ENCODE measurements at places on chromosomes 16 and 17.

DNA sequence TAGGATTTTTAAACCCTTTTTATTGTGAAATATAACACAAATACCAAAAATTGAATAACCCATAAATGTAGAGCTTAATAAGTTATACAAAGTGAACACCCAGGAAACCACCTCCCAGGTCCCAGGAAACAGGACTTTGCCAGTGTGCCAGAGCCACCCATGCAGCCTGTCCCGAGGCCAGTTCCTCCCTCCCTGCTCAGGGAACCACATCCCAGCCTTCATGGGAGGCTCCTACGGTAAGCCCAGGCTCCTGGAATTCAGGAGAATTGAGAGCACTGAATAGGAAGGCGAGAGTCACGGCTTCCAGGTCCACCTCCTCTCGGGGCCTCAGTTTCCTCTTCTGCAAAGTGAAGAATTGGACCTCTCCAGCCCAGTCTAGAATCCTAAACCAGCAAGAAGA is 178.2 kb downstream of the TMEM132E start:
- no peak for DNase-seq

DNA sequence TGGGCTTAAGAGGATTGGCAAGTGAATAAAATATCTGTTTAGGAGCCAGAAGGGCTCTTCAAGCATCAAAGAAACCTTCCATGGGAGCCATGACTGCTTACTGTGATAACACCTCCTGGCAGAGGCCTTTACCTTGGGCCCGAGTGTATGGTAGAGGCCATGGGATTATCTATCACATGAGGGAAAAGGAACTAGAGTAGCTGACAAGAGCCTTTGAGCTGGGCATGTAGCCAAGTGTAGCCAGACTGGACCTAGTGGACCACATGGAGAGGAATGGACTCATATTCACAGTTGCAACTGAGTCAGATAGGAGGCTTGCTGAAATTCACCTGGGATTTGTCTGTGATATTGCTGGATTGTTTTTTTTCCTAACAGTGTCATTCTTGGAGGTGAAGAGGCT is 276.0 kb upstream of the ZFHX3 start:
- DNase-seq, result no peak

GRCh38 chr16:27199736-27200135 is 3.6 kb upstream of the KDM8 start:
- no peak for DNase-seq

DNA sequence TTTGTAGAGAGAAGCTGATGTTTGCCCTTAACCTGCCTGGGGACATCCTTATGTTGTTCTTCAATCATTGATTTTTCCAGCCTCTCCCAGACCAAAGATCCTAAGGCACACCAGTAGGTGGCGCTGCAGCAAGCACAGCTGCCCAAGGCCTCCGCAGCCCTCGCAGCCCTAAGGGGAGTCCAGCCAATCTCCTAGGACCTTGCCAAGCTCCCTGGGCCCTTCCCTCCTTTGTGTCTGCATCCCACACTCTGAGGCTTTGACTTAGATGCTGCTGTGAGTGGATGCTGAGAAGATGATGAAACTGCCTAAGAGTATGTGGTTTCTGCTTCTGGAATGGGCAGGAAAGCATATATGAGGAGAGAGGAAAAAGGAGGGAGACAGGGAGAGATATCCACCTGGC is 47.1 kb downstream of the SPACA3 start:
- DNase-seq, result no peak

DNA sequence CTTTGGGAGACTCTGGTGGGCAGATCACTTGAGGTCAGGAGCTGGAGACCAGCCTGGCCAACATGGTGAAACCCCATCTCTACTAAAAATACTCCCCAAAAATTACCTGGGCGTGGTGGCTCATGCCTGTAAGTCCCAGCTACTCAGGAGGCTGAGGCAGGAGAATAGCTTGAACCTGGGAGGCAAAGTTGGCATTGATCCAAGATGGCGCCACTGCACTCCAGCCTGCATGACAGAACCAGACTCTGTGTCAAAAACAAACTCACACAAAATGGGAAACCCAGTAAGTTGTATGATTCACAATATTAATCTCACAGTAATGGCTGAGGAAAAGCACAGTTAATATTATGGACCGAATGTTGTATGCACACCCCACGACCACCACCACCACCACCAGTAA is 24.3 kb downstream of the WSB1 start:
- DNase-seq, result no peak

DNA sequence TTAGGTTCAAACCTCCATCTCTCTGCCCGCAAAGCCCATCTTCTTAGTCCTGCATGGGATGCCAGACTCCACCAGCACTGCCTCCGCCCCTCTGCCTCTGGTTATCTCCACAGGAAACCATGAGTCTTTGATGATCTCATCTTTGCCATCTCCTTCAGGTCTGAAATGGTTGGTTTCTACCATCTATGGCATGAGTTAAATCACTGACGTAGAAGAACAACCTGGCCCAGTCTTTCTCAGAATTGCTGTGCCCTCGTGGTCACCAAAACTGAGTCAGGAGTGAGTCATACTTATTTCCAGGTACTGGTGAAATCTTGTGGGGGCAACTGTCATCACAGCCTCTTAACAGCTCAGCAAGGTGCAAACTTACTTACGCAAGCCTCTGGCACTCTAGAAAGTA is 468.7 kb upstream of the C16orf82 start:
- DNase-seq, result no peak

GRCh38 chr17:28219771-28220170 is 99.2 kb upstream of the TMEM97 start:
- no peak for DNase-seq

DNA sequence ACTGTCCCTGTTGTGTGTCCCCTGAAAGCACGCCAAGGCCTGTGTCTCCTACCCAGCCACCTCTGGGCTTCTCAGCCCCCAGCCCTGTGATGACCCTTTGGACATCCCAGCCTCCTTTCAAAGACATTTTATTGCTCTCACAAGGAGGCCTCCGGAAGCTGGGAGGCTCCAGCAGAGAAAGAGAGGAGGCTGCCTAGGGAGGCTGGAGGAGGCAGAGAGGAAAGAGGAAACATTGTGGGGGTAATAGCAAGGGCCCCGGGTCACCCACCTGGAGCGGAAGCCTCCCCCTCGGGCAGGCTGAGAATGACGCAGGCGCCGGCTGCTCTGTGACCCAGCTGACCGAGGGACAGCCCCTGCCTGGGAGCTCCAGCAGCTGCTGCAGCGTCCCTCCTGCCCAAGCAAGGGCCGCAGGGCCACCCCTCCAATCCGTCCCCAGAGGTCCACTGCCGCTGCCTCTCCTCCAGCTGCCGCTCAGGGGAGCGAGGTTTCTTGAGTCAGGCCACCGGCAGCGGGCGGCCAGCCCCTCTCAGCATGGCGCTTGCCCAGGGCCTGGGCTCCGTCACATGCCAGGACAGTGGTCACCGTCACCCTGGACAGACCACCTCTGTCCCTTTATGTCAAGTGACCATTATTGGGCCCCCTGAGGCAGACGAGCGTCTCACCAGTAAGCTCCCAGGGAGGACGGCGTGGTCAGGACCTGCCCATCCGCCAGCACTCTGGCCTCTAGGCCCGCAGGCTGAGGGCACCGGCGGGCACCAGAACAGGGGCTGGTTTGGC is 29.3 kb downstream of the ACTG1 start:
- no peak for DNase-seq

- no peak for DNase-seq
Observed at GRCh38 chr17:74744349-74744713, 4.1 kb upstream of the NHERF1 start.

- no peak for DNase-seq
Observed at GRCh38 chr17:69323806-69324205, 3.1 kb downstream of the ABCA5 start.

DNA sequence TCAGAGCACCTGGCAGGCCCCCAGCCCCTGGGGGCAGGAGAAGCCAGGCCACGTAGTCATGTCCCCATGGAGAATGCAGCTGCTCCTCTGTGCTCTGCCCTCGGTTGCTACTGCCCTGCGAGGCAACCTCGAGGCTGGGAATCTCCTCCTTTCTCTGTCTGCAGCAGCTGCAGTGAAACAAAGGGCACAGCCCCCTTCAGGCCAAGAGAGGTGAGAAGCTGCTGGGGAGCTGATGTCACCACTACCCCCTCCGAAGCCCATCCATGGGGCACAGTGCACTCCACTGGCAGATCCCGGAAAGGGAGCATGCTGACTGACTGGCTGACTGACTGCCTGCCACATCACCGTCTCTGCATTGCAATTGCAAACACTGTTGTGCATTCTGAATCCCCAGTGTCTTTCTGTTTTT is 103.7 kb downstream of the GRIN2A start:
- no peak for DNase-seq

DNA sequence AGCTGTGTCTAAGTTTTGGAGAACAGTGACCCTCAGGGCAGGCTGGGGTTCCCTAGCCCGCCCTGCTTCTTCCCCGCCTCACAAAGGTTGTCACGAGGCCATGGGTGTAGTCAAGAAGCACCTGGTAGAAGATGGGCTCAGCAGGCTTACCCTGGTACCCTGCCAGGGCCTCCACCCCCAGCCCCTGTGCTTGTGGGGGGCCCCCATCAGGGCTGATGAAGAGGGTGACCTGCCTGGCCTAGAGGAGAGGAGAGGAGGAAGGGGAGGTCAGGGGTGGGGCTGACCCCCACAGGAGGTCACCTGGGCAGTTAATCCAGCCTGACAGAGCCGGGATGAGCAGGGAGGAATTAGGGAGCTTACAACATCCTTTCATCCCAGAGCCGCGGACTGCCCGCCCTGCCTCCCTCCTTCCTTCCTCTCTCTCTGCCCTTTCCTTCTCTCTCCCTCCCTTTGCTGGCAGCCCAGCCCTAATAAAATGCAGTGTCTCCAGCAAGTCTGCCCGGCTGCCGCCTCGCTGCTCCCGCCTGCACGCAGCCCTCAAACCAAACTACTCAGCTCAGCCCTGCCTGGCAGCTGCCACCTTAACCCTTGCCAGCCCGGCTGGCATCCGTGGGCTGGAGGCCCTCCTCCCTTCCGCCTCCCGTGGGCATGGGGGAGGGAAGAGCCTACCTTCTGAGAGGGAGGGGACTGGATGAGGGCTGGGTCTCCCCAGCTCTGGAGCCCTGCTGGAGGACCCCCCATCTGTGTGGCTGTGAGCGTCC is 7.2 kb downstream of the DLX3 start:
- DNase-seq, result no peak

- DNase-seq, result no peak
Observed at GRCh38 chr16:28301154-28301553, 8.8 kb downstream of the SBK1 start.

DNA sequence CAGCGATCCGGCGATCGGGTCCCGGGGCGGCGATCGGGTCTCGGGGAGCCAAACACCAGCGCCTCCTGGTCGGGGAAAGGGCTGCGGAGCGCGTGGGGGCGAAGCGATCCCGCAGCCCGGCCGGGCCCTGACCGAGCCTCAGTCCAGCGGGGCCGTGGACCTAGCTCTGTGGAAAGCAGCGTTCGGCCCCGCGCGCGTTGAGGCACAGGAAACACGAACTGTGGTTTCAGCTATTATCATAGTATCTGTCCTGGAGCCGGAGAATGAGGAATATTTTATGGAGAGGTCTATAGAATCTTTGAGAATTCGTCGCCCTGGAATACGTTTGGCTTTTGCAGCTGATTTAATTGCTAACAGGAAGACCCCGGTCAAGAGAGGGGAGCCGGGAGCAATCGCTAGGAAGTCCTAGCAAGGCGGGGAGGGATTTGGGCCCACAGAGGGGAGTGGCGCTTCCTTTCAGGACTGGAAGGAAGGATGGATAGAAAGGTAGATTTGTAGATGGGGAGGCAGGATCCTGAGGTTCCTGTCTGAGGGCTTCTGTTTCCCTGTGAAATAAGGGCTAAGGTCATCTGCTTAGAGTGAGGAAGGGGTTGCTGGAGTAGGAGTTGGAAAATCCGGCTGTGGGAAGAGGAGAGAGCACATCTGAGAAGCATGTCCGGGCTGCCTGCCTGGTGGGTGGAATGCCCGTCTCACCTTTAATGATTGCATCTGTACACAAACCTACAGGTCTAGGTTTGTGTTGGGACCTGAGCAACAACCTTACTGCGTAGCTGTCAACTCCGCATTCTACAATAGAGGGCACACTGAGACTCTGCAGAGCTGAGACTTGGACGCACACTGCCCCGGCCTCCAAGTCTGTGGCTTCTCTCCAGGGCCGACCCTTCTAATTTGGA is 770 bp downstream of the CCNF start:
- no peak for DNase-seq

DNA sequence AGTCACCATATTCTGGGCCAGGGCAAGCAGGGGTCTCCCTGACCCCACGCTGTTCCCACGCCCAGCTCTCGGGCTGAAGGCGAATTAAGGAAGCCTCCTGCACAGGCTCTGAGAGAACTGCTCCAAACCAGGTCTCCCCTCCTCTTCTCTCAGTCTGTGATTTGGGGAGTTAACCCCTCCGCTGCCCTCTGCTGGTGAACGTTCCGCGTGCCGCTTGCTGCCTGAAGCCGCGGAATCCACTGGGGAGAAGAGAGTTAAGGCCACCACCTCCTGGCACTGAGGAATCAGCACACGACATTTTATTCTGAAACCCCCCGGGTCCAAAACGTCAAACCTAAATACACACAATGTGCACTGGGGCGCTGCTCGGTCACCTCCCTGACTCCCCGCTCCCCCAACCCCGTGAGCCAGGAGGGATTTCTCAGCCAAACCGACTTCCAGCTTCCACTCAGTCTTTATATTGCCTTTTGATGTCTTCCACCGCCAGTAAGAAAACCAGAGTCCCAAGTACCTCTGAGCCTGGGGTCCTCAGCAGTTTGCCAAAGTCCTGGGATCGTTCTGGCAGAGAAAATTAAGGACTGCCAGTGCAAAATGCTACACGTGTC is 54.4 kb upstream of the RCVRN start:
- peak; percentile 16 for DNase-seq

DNA sequence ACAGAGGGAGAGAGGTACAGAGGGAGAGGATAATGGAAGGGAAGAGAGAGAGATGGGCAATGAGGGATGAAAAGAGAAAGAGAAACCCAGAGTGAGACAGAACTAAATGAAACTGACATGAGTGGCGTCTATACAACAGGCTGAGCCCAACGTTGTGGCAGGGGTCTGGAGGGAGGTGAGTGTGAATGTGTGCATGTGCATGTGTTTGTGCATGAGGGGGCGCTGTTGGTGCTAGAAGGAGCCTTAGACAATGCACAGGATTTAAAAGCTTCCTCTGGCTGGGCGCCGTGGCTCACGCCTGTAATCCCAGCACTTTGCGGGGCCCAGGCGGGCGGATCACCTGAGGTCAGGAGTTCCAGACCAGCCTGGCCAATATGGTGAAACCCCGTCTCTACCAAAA is 454.8 kb upstream of the CDH11 start:
- no peak for DNase-seq

DNA sequence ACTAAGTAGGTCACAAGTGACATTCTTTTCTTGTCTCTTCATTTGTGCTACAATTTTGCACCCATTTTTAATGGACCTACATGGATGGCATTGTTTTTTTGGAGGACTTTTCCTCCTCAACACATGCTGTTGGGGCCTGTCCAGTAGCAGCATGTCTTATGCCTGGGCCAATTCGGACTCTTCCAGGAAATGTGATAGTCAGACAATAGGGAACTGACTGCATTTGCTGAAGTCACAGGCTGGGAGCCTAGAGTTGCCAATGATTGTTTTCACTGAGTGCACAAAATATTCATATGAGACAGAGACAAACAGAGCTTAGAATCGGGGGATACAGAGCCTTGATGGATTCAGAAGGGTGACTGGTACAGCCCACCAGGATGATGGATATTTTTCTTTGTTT is 867.3 kb upstream of the GOT2 start:
- DNase-seq, result no peak

Data from fibroblast of skin of left biceps (primary cell).